ENCODE measurements at places on chromosomes 2 and 18. TPM values are rescaled to one million over a fixed set of nuclear protein-coding genes. Genes with fewer than 3 reads are reported as not detected.

- no peak for DNase-seq
Measured at GRCh38 chr2:201407265-201407664, 44.0 kb downstream of the TRAK2 start.

DNA sequence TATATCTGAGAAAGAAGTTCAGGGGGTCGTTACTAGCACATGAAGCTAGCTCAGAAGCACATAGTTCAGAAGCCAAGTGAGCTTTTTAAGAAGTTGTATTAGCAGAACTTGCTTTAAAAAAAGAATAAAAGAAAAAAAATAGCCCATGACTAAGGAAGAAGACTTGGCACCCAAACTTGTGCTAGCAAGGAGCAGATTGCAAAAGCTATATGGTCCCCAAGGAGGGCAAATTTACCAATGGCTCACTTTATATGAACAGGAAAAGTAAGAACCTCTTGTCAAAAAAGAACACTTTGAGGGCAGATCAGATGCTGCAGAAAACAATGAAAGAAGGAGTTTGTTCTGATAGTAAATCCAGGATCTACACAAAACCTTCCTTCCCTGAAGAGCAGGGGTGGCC lies 486.5 kb upstream of the ACVR2A start:
- DNase-seq, result no peak

DNA sequence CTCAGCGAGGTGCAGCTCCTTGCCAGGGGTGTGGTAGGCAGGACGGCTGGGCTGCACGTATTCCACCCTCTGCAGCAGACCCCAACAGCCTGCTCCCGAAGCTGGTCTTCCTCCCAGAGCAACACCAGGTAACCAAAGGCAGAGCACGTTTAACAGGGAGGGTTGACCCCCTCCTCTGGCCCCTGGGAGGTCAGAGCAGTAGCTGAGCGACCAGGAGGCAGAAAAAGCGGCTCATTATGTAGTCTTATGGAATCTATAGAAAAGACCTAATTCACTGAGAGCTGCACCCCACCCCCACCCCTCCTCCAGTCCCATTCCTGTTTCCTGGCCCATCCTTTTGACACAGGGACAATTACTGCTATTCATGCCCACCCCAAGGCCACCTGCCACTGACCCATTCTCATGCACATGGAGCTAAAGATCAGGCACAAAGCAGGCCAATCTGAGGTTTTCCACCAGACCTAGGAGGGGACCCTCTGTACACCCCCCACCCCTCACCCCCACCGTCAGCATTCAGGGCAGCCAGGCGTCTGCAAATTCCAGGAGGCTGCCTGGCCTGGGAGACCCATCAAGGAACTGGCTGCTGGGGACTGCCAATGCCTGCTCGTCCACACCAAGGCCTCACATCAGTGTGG lies 60.9 kb upstream of the FZD7 start:
- no peak for DNase-seq

GRCh38 chr2:12716282-12717190 lies at the start of gene TRIB2:
TRIB2 (plus strand) TSS chr2:12716936; CDS start chr2:12718308, 1,372 bp downstream.
- DNase-seq, result peak; percentile 93

DNA sequence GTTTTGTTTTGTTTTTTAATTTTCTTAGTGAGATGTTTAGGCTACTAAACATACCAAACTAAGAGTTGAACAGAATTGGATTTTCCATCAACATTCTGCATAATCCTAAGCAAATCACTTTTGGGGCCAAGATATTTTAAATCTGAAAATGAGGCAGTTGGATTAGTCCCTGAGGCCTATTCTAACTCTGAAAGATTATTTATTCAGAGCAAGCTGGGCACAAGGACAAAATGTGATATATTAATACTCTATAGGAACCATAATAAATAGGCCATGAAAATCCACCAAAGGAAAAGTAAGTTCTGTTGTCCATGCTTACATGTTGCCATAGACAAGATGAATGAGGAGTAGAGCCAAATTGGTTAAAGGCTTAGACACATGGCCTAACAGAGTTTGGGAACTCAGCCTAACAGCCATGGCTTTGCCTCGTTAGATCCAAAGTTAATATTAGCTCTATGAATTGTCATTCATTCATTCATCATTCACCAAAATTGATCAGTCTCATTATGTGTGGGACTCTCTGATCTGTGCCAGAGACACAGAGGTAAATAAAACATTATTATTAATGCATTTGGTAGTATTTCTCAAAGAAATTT lies 183.5 kb downstream of the SCG2 start:
- no peak for DNase-seq

DNA sequence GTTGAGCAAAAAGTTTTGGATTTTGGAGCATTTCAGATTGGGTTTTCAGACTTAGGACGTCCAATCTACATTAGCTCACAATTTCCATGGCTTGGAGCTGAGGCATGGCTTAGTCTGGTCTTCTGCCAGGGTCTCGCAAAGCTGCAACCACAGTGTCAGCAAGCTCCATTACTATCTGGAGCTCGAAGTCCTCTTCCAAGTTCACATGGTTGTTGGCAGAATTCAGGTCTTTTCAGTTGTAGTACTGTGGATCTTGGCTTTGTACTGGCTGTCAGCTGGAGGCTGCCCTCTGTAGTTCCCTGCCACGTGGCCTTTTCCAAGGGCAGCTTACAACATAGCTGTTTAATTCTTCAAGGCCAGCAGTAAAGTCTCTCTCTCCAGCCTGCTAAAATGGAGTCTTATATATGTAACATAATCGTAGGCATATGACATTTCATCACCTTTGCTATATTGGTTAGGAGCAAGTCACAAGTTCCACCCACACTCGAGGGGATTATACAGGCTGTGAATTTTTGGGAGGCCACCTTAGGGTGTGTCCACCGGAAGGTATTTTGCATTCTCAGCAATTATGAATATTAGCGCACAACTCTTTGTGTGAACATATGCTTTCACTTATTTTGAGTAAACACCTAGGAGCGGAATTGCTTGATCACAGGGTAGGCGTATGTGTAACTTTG lies 41.5 kb upstream of the EPC2 start:
- no peak for DNase-seq

DNA sequence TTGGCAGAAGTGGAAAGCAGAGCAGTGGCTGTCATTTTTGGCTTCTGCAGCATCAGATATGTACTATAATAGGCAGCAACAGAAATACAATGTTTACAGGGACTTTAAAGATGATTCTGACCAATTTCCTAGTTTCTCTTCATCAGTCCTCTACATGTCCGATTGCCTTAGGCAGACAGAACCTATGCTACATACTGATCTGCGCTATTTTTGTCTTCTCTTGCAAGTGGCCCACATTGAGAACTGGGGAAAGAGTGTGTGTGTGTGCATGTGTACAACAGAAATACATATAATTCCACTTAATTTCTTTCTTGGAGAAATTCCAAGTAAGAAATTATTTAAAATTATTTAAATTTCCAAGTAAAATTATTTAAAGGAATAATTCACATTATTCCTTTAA lies 77.1 kb upstream of the CHRNA1 start:
- no peak for DNase-seq

GRCh38 chr2:96946625-96947024 lies 39.8 kb downstream of the FAM178B start:
- DNase-seq, result no peak

DNA sequence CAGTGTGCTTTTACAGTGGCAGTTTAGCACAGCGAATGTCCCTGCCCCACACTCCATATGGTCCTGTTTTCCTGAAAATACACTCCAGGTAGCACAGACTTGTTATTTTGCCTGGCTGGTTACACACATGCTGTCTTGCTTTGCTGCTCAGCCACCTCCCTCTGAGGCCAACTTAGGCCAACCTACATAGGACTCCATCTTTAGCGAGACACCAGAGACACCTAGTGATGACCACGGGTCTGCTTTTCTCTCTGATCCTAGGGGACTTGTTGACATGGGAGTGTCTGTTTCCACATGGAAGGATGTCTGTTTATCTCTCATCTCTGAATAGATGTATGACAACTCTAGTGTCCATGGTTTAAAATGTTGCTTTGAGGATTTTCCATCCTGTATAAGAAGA lies 43.3 kb downstream of the PLEKHB2 start:
- DNase-seq, result no peak

DNA sequence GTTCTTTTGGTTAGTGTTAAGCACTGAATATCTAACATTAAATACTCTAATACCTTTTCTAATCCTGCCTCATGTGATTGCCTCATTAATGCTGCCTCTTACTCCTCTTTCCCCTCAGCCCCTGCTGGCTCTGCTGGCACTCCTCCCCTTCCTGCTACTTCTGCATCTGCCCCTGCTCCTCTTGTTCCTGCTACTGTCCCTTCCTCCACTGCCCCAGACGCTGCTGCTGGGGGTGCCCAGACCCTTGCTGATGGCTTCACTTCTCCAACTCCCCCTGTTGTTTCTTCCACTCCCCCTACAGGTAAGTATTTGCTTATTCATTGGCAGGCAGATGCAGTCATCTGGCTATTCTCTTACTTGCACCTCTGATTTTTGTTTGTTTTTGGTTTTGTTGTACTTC lies 68.5 kb downstream of the ABI2 start:
- DNase-seq, result no peak

DNA sequence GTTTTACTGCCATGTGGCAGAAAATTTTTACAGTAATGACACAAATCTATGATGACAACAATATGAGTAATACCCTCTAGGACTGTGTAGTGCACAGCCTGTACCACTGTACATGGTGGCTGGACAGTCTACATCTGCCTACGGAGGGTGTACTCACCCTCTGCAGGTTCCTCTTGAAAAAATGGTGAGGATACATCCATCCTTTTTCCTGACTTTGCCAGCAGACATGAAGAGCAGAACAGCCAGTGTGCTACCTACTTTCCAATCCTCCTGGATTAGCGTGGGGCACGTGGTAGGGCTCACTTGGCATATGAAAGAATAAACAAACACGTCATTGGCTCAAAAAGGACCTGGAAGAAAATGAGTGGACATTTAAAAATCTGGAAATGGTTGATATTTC lies 62.6 kb downstream of the TRPM8 start:
- DNase-seq, result no peak

DNA sequence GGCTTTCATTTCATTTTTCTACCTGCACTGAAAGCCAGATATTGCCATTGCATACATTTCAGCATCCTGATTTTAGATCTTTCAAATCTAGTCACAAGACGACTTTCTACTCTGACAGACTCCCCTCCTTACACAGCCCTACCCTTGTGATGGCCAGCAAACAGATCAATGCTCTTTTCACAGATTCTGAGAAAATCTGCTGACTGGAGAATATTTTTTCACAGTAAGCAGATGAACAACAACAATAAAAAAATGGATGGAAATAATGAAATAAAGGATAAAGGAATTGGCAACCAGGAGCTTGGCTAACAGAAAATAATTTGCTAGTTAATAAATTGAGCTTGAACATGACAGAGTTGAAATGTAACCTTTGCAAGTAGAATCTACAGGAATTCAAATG lies 527.2 kb downstream of the IRS1 start:
- no peak for DNase-seq

GRCh38 chr2:44207102-44207501 lies 38.4 kb downstream of the PPM1B start:
- DNase-seq, result no peak

GRCh38 chr18:72056171-72056570 lies 488.0 kb downstream of the CBLN2 start:
- DNase-seq, result no peak

- DNase-seq, result no peak
Measured at GRCh38 chr2:241129086-241129871, 20.0 kb downstream of the PASK start.

- DNase-seq, result no peak
Measured at GRCh38 chr18:8011906-8012305, 444.8 kb downstream of the PTPRM start.

DNA sequence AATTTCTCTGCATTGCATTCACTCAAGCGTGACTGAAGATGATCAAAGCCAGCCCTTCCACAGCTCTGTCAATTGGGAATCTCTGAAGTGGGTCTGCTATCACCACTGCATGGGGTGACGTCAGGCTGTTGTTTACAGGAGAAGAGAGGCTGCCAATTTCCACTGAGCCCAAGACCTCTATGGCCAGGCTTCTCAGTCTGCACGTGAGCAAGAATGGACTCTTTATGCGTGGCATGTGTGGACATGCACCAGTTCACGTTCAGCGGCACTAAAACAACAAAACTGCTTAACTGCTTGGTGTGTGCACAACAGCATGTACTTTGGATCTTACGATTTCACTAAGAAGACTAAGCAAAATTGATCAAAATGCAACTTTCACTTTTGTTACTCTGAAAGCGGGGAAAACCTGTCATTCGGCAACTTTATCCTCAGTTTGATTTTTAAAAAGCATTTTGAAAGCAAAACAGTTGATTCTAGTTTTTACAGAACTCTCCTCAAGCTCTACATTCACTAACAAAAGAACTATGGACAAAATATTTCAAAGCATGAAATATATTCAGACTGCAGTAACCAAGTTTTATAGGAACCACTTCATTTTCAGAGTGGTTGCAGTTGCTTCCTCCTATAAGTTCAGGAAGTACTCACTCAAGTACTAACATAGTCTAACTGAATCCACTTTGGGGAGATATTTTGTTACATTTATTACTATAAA lies 77.0 kb upstream of the SERTAD2 start:
- DNase-seq, result peak; percentile 85

- DNase-seq, result peak; percentile 14
Measured at GRCh38 chr2:149877913-149878312, 290.3 kb upstream of the MMADHC start.

DNA sequence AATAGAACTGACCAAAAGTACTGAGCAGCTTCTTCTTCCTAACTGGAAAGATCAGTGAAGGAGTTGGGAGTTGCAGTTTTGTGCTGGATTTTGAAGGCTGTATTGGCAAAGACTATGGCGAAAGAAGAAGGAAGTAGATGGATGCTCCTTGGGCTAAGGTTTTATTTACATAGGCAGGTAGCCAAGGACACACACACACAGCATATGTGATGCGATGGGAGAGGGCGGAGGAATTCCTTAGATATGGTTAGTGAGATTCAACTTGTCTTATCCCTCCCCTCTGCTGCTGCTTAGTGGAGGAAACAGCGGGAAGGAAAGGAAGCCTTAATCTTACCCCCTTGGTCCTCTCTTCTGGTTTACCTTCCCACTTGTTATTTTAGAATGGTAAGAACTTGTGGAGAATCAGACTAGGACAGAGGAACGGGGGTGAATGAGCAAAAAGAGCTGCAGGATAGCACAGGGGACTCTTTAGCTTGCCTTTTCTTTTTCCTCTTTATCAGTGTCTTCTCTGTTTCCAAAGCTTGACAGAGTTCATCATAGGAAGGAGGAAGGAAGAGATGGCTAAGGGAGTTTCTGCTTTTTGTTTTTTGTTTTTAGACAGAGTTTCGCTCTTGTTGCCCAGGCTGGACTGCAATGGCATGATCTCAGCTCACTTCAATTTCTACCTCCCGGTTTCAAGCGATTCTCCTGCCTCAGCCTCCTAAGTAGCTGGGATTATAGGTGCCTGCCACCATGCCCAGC lies 87.9 kb downstream of the OSBPL6 start:
- no peak for DNase-seq

The C2orf80 gene
- total RNA-seq, result not detected

The ZSWIM2 gene
- total RNA-seq, result not detected

The NTSR2 gene
- total RNA-seq, result not detected

The SLC8A1 gene
- total RNA-seq, result 27.1 TPM

The CDKL4 gene
- 0.12 TPM for total RNA-seq

The SFTPB gene
- not detected for total RNA-seq

The MC4R gene
- not detected for total RNA-seq

The FEV gene
- not detected for total RNA-seq

The RNF144A gene
- total RNA-seq, result 14.9 TPM

The ATP6V1C2 gene
- total RNA-seq, result 0.23 TPM

All from SJCRH30 (cell line).